HS-5 (cell line): ENCODE measurements at places on chromosomes 2 and 18.
A peak's percentile ranks its signal among the peaks of the same experiment; 100 is the strongest.

DNA sequence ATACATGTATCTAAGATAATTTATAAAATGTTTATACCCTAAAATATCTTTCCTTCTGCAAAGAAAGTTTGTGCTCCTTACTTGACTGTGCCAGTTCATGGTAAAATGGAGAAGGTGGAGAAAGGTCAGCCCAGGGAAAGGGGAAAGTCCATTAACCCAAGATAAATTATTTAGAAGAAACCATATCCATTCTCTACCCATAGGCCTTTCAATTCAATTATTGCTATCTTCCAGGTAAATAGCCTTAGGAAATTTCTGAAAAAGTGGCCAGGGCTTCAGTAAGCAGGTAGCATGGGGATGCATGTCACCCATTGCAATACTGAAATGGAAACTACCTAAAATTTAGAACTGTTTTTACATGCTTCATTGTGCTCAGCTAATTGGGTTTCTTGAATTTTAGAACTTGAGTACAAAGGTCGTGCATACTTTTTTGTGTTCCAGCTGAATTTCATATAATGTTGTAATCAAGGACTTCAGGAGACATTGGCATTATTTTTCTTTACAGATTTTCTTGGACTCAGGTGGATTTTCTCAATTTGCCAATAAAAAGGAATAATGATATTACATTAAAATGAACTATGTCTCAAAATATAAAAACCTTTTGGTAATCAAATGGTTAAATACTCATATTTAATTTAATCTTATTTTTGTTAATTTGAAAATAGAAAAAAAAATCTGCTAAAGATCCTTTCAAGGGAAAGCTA is 124.9 kb downstream of the CSRNP3 start:
- no peak for DNase-seq

GRCh38 chr2:201235860-201236811 is 24.2 kb upstream of the CASP8 start:
- peak; percentile 70 for DNase-seq

- DNase-seq = peak; percentile 3
Observed at GRCh38 chr18:54358495-54359040, 862 bp downstream of the C18orf54 start.

DNA sequence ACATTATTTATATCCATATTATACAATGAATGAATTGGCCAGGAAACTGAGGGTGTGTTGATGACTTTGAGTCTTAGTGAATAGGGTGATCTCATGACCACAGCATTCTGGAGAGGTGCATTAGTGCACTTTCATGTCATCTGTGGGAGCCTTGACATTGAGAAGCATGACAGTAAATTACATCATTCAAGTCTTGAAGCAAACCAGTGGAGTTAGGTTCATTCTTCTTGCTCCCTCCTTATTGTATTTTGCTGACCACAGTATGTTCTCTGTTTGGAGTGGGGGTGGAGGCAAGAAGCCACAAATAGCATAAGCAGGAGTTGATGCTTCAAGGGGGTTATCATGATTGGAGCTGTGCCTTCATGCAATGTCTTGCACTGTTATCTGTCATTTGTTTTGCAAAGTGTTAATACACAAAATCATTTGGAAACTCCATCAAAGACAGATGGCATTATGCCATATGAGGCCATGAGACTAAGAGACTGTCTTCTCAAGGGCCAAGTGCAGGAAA is 680.2 kb downstream of the NYAP2 start:
- peak; percentile 82 for DNase-seq

GRCh38 chr2:181586569-181587081 is 70.3 kb downstream of the CERKL start:
- no peak for DNase-seq

DNA sequence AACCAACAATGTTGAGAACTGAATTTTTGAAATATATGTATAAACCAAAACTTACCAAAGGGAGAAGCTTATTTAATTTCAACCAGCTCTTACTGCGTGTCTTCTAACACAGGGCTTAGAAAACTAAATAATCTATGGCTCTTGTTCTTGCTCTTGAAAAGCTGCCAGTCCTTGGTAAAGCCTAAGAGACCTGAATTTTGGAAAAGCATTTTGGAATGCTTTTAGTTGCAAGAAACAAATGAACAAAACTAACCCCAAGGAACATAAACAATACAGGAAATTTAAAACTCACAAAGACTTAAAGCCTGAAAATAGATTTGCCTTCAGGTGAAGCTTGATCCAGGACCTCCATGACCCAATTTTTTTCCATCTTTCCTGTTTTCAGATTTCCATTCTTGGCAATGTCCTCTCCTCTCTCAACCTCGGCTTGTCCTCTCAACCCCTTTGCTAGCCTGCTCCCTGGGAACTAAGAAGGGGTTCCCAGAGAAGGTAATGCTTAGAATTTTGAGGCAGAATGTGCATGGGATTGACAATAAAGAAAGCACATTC is 169.8 kb upstream of the NCK2 start:
- DNase-seq = no peak

GRCh38 chr2:217798743-217799562 is 203.8 kb downstream of the TNS1 start:
- no peak for DNase-seq

- DNase-seq = no peak
Observed at GRCh38 chr2:70081221-70081620, 6.1 kb upstream of the PCBP1 start.

DNA sequence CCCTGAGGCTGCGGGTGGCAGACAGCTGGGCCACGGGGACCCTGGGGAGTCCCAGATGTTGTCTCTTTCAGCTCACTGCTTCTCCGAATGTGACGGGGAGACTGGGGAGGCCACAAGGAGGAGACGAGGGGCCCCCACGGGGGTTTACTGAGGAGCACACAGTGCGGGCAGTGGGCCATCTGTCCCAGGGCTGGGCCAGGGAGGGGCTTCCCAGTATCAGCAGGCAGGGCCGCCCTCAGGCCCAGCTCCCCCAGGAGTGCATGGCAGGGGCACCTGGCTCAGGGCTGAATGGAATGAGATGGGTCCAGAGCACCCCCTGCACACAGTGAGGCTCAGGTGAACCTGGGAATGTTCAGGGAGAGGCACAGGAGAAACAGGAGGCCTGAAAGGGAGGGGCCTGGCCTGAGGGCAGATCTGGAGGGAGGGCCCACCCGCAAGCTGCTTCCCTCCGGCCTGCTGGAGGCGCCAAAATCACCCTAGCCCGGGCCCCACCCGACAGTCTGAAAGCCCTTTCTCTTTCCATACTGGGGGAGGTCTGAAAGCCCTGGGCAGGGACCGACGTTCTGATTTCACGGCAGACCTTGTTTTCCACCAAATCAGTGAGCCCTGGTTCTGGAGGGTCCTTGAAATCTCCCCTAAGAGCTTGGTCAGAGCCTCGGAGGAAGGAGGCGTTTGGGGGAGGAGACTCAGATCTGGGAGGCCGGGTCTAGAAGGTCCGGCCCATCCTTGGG is 35.5 kb upstream of the PTMA start:
- no peak for DNase-seq

DNA sequence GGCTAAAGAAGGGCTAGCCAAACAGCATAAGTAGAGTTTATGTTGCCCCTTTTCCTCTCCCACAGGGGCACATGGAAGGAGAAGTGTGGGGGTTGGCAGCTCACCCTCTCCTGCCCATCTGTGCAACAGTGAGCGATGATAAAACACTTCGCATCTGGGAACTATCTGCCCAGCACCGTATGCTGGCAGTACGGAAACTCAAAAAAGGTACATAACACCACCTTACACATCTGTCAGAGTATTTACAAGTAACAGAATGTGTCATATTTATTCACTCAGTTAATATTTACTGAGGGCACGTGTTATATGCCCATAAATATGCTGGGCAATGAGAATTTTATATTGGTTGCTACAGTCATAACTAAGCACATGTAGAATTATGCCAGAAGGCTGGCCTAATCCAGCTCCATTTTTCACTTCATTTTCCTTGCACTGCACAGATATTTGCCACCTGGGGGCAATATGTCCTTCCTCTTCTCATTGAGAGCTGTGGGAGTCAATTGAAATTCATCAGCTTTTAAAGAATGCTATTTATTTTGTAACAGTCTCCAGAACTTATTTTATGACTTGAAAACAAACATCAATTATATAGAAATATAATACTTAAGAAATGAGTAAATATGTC is 150.6 kb downstream of the RTN4 start:
- no peak for DNase-seq

- no peak for DNase-seq
Observed at GRCh38 chr2:65067806-65068553, 11.8 kb downstream of the CEP68 start.

- no peak for DNase-seq
Observed at GRCh38 chr2:63950414-63950813, 68.8 kb downstream of the VPS54 start.

GRCh38 chr2:239401881-239402233 is 1.0 kb upstream of the HDAC4 start:
- DNase-seq = peak; percentile 53

DNA sequence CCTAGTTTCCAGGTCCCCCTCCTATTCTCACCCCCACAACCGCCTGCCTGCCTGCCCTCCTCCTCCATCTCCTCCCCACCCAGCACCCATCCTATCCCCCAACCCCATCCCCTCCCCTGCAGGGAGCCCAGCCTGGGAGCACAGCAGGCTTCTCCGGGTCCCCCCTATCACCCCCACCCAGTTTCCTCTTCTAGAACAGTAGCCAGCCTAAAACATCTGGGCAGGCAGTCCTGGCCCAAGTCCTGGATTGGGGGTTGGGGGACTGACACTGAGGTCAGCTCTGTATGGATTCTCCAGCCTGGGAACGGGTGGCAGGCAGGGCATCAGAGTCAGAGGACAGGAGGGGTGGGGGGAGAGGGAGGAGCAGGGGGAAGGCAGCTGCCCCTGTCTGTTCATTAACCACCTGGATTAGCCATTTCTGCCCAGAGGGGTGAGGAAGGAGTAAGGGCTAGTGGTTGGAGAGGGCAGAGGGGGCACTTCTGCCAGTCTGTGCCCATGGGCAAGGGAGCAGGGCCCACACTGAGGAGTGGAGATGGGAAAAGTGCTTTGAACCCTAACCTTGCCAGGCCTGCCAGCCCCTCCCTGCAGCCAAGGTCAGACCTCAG is 60.0 kb downstream of the TNS1 start:
- DNase-seq = no peak

- DNase-seq = no peak
Observed at GRCh38 chr2:172839446-172839845, 103.8 kb downstream of the RAPGEF4 start.
